ENCODE measurements at places on chromosomes 12 and 14.

GRCh38 chr12:116160231-116160630 lies 117.3 kb downstream of the MED13L start:
- no peak for DNase-seq

DNA sequence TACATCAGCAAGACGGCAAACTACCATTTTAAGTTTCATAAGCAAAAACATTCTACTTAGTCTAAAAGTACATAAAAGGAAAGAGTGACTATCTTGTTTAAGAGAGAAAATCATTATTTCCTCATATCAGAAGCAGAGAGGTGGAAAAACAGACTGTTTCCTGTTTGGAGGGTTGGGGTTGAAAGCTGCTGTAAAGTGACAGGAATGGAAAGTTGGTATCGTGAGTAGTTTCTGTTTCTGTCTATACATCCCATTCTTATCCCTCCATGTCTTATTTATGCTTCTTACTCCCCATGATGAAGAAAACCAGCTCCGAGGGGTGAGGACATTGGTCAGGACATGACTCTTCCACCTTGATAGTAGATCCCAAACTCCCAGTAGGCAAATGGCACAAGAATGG lies 216.5 kb downstream of the EGLN3 start:
- DNase-seq = no peak

DNA sequence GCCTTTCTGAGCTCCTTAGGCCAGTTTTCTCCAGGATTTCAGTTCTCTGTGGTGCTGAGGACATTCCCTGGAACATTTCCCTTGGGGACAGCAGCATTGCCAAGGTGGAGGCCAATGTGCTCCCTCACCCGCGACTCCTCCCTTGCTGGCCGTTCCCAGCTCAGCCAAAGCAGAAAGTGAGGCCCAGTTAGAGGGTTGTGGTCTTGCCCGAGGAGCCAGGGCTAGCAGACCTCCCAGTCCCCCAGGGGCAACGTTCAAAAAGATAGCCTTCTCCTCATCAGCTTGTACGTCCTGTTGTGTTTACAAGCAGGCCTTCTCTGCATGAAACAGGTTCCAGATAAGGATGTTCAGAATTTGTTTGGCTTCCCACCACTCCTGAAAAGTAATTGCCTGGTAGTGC lies 78.4 kb downstream of the SSPN start:
- DNase-seq = no peak

DNA sequence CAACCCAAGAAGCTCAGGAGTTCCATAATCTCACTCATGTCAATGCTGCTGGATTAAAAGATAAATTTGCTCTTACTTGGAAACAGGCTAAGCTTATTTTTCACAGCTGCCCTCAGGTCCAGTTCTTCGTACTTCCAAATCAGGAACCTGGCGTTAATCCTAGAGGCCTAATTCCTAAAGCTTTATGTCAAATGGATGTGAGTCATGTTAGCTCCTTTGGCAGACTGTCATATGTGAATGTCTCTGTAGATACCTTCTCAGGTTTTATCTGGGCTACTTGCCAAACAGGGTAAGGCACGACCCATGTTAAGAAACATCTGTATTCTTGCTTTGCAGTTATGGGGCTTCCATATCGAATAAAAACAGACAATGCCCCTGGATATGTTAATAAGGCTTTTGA lies 504.6 kb downstream of the ALG10 start:
- DNase-seq = no peak

GRCh38 chr14:68522510-68523325 lies 270.1 kb downstream of the ZFP36L1 start:
- DNase-seq = no peak

- DNase-seq = no peak
Measured at GRCh38 chr14:58633831-58634230, 3.9 kb upstream of the DACT1 start.

DNA sequence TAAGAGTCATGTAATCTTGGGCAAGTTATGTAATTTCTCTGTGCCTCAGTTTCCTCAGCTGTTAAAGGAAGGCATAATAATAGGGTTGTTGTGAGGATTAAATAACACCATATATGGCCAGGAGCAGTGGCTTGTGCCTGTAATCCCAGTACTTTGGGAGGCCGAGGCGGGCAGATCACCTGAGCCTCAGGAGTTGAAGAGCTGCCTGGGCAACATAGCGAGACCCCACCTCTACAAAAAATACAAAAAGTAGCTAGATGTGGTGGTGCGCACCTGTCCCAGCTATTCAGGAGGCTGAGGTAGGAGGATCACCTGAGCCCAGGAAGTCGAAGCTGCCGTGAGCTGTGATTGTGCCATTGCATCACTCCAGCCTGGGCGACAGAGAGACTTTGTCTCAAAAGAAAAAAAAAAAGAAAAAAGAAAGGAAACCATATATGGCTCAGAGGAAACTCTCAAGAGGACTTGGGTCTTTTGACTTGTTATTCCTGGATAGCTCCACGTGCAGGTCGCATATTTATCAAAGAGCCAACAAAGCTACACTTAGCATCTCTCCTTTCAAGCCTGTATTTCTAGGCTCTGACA lies 6.9 kb downstream of the GPRC5A start:
- no peak for DNase-seq

- DNase-seq = no peak
Measured at GRCh38 chr12:130746546-130746945, 30.4 kb upstream of the RIMBP2 start.

- DNase-seq = no peak
Measured at GRCh38 chr14:54901380-54902142, 1.1 kb downstream of the GCH1 start.

DNA sequence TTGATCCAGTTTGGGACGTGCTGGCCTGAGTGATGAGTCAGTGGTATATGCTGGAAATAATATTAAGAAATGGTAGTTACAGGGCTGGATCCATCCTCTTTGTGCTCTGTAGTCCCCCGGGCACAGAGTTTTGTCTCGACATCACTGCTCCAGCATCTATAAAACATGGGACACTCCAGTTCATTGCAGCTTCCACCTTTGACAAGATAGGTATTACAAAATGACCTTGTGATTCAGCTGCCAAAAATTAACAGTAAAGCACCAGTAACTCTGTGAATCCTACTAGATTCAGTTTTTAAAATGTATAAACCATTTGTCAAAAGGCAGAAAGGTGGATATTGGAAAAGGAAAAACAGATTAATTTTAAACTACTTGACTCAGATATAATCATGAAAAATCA lies 14.6 kb upstream of the GNG2 start:
- no peak for DNase-seq

DNA sequence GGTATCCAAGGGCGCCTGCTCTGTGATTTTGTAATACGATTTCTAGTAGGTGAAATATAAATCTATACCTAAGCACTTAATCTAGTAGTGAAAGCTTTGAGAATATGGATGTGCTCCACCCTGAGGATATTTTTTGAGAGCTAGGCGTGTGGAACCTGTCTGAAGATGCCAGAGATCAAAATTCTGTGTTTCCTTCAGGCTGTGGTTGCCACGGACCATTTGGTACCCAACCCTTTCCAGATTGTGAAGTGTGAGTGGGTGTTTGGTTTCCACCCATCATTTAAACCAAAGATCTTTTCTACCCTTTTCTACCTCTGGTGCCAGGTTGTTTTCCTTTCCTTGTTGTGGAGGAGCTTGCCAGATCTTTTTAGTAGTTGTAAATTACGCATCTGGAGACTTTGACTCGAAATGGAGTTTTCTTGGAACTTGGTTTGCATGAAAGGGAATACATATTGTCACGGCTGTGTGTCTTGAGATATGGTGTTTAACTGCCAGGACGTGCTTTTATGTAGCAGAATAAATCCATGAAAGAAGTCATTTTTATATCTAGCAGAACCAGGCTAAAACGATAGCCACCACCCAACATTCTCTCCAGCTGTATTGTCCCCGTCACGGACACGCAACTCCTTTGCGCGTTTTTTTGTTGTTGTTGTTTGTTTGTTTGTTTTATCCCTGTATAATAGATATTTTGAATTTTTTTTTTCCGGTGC lies 2.2 kb downstream of the LRFN5 start:
- DNase-seq = no peak

GRCh38 chr14:67618617-67619063 lies 1.1 kb upstream of the ARG2 start:
- no peak for DNase-seq

DNA sequence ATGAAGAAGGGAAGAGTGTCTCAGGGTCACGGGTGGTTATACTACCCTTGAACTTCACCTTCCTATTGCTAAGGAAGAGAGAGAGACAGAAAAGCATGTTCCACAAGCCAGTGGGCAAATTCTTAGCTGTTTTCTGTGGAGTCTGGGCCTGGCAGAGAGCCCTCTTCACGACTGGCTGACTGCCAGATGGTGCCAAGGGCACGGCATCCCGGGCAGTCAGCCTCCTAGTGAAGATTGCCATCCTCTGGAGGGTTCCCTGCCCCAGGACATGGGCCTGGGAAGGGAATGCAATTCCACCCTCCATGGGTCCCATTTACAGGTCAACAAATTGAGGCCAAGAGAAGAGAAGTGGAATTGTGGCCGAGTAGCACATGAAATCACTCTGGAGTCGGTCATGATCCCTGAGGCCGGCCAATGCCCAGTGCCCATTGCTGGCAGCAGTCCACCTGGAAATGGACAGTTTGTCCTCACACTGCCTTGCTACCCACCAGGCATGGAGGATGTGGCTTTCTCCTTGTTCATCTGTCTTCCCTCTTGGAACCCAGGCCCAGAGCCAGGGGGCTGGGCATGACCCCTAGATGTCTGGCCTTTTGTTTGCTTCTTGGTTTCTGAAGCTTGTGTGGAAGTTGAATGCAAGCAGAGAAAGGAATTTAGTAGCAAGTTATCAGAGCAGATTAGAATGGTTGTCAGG lies 9.9 kb downstream of the TUNAR start:
- DNase-seq = no peak

DNA sequence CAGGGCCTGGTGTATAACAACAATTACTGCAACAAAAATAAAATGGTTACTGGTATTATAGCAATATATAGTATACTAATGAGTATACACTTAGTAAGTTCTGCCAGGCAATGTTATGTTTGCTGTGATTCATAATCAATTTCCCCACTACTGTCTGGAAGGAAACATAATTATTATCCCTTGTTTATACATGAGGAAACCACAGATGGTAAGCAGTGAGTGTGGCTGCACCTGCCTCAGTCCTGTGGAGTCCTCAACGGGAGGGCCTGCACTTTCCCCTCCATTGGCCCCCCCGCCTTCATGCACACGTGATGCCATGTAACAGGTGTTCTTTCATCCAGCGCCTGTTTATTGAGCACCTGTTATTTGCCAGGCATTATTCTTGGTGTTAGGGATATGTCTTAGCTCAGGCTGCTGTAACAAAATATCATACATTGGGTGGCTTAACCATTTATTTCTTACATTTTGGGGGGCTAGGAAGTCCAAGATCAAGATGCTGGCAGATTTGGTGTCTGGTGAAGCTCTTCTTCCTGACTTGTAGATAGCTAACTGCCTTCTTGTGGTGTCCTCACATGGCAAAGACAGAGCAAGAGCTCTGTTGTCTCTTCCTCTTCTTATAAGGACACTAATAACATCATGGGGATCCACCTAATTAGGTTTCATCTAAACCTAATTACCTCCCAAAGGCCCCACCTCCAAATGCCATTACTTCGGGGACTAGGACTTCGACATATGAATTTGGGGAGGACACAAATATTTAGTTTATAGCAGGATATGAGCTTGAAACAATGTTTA lies 59.5 kb upstream of the CHGA start:
- no peak for DNase-seq

GRCh38 chr14:98950353-98950895 lies 321.6 kb downstream of the BCL11B start:
- DNase-seq = no peak

DNA sequence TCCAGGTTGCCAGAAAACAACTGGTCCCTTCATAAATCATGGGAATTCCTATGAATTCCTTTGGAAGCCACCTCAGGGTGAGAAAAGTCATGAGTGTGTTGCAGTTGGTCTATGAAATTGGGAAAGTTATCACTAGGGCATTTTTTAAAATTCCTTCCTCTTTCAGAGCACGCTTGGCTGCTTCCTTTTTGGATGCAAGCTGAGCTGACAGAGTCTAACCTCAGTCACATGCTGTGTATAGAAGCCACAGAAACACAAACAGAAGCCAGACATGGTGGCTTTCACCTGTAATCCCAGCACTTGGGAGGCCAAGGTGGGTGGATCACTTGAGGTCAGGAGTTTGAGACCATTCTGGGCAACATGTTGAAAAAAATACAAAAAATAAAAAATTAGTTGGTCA lies 21.7 kb upstream of the HELB start:
- DNase-seq = no peak

DNA sequence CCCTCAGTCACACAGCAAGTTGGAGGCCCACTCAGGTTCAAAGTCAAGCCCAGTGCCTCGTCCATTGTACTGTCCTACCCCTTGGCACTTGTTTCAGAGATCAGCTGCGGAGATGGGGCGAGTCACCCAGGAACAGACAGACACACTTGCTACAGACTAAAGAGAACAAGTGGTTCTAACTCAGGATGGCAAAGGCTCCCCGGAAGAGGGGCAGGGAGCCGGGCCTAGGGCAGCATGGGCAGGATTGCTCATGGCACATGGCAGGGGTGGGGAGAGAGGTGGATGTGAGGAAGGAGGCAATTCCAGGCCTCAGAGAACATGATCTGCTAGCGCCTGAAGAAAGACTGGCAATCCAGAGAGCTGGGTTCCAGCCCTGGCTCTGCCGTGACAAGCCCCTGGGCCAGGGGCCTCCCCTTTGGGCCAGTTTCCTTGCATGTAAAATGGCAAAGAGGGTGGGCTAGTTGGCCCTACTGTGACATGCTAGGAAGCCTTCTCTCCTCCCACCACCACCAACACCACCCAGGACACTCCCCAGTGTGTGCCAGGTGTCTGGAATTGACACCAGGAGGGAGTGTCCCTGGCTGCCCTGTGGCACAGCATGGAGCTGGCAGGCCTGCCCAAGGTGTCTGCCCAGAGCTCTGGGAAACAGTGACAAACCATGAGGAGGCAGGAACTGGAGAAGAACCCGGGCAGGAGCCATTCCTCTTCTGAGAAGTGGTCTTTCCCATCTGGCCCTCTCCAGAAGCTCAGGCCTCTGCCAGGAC lies 24.0 kb upstream of the IRF2BPL start:
- DNase-seq = no peak

DNA sequence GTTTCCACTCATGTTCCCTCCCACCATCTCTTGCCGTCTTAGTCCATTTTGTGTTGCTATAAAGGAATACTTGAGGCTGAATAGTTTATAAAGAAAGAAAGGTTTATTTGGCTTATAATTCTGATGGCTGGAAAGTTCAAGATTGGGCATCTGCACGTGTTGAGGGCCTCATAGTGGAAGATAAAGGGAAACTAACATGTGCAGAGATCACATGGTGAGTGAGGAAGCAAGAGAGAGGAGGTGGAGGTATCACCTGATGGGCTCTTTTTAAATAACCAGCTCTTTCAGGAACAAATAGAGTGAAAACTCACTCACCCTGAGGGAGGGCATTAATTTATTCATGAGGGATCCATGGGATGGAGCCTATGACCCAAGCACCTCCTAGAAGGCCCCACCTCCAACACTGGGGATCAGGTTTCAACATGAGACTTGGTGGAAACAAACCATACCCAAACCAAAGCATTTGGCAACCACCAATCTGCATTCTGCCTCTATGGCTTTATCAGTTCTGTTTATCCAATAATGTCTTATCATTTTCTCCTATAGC lies 29.5 kb downstream of the MYO1H start:
- no peak for DNase-seq
